ENCODE measurements at places on chromosomes 13 and 19. TPM values are rescaled to one million over a fixed set of nuclear protein-coding genes. Genes with fewer than 3 reads are reported as not detected.

- H3K27ac ChIP-seq, result no peak overlapping the region
- no peaks in the 10 kb centered on the region for H3K36me3 ChIP-seq
- DNase-seq, result peak; percentile 76
- H3K27me3 ChIP-seq, result peaks cover 10% of the 10 kb centered on the region
- H3K4me3 ChIP-seq, result no peak overlapping the region
Observed at GRCh38 chr19:48745208-48745995, 1.3 kb downstream of the IZUMO1 start.

- no peaks in the 10 kb centered on the region for H3K4me1 ChIP-seq
- no peak overlapping the region for H3K27ac ChIP-seq
- DNase-seq, result no peak
Observed at GRCh38 chr13:40518481-40518882, 148.0 kb downstream of the FOXO1 start.

GRCh38 chr19:1401138-1401888 lies at the start of gene GAMT:
Gene GAMT (minus strand): TSS chr19:1401542. CDS start chr19:1401476, 66 bp downstream.
- peaks cover 2% of the 10 kb centered on the region for H3K36me3 ChIP-seq
- peak within 1 kb of the TSS; percentile 86 for H3K4me3 ChIP-seq
- peak; percentile 42 for DNase-seq
- H3K27ac ChIP-seq, result peak within 1 kb of the TSS; percentile 67

DNA sequence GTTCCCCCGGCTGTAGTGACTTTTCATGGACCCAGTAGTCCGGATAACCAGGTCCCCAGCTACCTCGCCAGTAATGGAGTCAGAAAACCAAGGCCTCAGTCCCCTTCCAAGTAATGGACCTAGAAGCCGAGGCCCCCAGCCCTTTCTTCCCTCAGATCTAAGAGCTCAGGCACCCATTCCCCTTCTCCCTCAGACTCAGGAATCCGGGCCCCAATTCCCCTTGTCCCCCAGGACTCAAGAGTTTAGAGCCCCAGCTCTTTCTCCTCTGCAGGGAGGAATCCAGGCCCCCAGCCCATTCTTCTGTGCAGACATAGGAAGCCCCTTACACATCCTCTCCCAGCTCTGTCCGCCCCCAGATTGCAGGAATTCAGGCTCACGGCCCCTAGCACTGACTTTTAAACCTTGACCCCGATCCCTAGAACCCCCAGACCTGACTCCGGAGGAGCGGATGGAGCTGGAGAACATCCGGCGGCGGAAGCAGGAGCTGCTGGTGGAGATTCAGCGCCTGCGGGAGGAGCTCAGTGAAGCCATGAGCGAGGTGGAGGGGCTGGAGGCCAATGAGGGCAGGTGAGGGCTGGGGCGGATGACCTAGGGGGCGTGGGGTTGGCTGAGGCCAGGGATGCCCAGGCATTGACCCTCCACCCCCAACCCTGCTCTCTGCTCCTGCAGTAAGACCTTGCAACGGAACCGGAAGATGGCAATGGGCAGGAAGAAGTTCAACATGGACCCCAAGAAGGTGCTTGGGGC lies 938 bp downstream of the CYTH2 start:
- H3K27me3 ChIP-seq, result no peaks in the 10 kb centered on the region
- H3K27ac ChIP-seq, result peak overlapping the region; percentile 99
- no peak for DNase-seq
- peaks cover 5% of the 10 kb centered on the region for H3K4me1 ChIP-seq
- H3K36me3 ChIP-seq, result peaks cover 42% of the 10 kb centered on the region

- DNase-seq, result peak; percentile 40
- no peaks in the 10 kb centered on the region for H3K27me3 ChIP-seq
- no peak overlapping the region for H3K4me3 ChIP-seq
Observed at GRCh38 chr13:81487151-81487550, 1146.2 kb upstream of the SPRY2 start.

GRCh38 chr13:110308656-110309359 lies 1.7 kb downstream of the COL4A2 start:
- no peak for DNase-seq
- peaks cover 3% of the 10 kb centered on the region for H3K27me3 ChIP-seq
- peak overlapping the region; percentile 71 for H3K4me3 ChIP-seq
- H3K27ac ChIP-seq, result no peak overlapping the region
- no peaks in the 10 kb centered on the region for H3K36me3 ChIP-seq

DNA sequence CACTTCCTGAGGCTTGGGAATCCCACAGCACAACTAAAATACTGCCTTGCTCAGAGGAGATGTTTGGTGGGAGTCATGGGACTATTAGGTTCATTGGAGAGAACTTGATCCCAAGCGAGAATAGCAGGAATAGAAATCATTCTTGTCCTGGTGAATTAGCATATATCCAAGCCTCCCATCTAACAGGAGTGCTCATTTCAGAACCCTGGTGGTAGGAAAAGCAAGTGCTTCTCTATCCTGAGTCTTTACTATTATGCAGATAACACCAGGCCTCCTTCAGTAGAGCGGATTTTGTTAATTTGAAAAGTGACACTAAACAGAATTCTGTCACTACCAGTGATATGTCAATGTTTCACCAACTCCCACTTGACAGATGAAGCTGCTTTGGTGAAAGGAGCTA lies 199.5 kb downstream of the ATP8A2 start:
- no peaks in the 10 kb centered on the region for H3K36me3 ChIP-seq
- DNase-seq, result no peak
- H3K4me1 ChIP-seq, result no peaks in the 10 kb centered on the region
- H3K27ac ChIP-seq, result no peak overlapping the region
- H3K27me3 ChIP-seq, result no peaks in the 10 kb centered on the region
- H3K4me3 ChIP-seq, result no peak overlapping the region

DNA sequence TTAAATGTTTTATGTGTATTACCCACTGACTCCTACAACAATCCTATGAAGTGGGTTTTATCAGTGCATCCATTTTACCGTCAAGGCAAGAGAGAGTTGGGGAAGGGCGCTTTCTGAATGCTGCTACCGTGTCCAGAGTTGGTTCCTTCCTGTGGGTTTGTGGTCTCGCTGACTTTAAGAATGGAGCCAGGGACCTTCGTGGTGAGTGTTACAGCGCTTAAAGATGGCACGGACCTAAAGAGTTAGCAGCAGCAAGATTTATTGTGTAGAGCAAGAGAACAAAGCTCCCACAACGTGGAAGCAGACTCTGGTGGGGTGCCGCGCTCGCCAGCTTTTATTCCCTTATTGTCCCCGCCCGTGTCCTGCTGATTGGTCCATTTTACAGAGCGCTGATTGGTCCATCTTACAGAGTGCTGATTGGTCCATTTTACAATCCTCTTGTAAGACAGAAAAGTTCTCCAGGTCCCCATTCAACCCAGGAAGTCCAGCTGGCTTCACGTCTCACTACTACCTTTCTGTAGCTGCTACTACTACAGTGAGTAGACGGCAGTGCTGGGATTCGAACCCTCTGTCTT lies 6.1 kb downstream of the OSCAR start:
- H3K36me3 ChIP-seq, result no peaks in the 10 kb centered on the region
- no peak overlapping the region for H3K4me3 ChIP-seq
- no peak for DNase-seq
- H3K4me1 ChIP-seq, result no peaks in the 10 kb centered on the region

GRCh38 chr13:91278888-91279287 lies 68.6 kb upstream of the MIR17HG start:
- no peaks in the 10 kb centered on the region for H3K4me1 ChIP-seq
- no peaks in the 10 kb centered on the region for H3K27me3 ChIP-seq
- H3K36me3 ChIP-seq, result no peaks in the 10 kb centered on the region
- H3K27ac ChIP-seq, result no peak overlapping the region
- no peak overlapping the region for H3K4me3 ChIP-seq
- DNase-seq, result no peak

DNA sequence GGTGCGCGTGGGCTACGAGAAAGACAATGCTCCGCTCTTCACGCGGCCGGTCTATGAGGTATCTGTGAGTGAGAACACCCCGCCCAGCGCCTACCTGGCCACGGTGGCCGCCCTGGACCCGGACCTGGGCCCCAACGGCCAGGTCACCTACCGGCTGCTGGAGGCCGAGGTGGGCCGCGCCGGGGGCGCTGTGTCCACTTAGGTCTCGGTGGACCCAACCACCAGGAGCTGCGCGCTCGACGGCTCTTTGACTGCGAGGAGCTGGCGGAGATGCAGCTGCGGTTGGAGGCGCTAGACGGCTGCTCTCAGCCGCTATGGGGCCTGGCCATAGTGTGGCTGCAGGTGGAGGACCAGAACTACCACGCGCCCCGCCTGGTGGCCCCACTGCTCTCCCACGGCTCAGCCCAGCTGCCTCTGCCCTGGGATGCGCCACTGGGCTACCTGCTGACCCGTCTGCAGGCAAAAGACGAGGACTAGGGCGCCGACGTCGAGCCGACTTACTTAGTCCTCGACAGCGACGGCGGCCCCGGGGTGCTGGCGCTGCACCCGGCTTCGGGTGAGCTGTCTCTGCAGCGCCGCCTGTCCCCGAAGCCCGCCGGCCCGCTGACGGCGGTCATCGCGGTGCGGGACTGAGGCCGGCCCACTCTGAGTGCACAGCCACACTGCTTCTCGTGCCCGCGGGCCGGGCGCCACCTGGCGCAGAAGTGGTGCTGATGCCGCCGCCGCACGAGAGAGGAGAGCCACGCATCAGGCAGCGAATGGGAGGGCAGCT lies 173.0 kb downstream of the OLFM4 start:
- no peaks in the 10 kb centered on the region for H3K36me3 ChIP-seq
- DNase-seq, result peak; percentile 53
- H3K27me3 ChIP-seq, result peaks cover 13% of the 10 kb centered on the region
- H3K4me3 ChIP-seq, result no peak overlapping the region
- H3K27ac ChIP-seq, result no peak overlapping the region

DNA sequence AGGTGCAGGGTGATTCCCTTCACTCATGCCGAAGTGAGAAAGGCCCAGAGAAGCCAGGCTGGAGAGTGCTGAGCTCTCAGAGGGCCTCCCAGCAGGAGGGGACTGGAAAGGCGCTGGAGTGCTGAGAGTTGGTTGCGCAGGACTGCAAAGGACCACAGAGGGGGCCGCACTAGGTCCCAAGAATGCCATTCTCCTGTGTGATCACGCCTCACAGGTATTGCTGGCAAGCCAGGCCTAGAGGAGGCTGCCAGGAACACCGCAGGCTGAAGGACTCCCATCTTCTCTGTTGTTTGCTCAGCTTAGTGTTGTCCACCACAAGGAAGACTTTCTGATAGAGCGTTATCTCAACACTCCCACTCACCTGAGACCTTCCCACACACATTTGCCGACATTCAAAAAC lies 165.0 kb downstream of the FGF14 start:
- no peak overlapping the region for H3K27ac ChIP-seq
- no peak overlapping the region for H3K4me3 ChIP-seq
- no peak for DNase-seq
- H3K4me1 ChIP-seq, result no peaks in the 10 kb centered on the region

GRCh38 chr13:24005755-24006281 lies 108.5 kb upstream of the C1QTNF9B start:
- no peaks in the 10 kb centered on the region for H3K27me3 ChIP-seq
- H3K27ac ChIP-seq, result no peak overlapping the region
- no peak for DNase-seq
- H3K4me1 ChIP-seq, result peaks cover 22% of the 10 kb centered on the region

- H3K4me3 ChIP-seq, result no peak overlapping the region
- no peaks in the 10 kb centered on the region for H3K27me3 ChIP-seq
- DNase-seq, result no peak
- H3K27ac ChIP-seq, result no peak overlapping the region
- no peaks in the 10 kb centered on the region for H3K36me3 ChIP-seq
Observed at GRCh38 chr19:15680478-15681322, 7.8 kb downstream of the CYP4F12 start.

- DNase-seq, result no peak
- no peaks in the 10 kb centered on the region for H3K36me3 ChIP-seq
- H3K27ac ChIP-seq, result no peak overlapping the region
- H3K4me1 ChIP-seq, result no peaks in the 10 kb centered on the region
- H3K27me3 ChIP-seq, result no peaks in the 10 kb centered on the region
- H3K4me3 ChIP-seq, result no peak overlapping the region
Observed at GRCh38 chr13:95560387-95560786, 7.9 kb downstream of the CLDN10 start.

- no peak overlapping the region for H3K4me3 ChIP-seq
- H3K4me1 ChIP-seq, result no peaks in the 10 kb centered on the region
- no peaks in the 10 kb centered on the region for H3K36me3 ChIP-seq
- H3K27me3 ChIP-seq, result no peaks in the 10 kb centered on the region
- no peak overlapping the region for H3K27ac ChIP-seq
Observed at GRCh38 chr13:79044415-79044814, 361.6 kb downstream of the RBM26 start.

GRCh38 chr13:25217023-25217885 lies 45.2 kb upstream of the AMER2 start:
- no peak overlapping the region for H3K4me3 ChIP-seq
- H3K27ac ChIP-seq, result no peak overlapping the region
- no peaks in the 10 kb centered on the region for H3K36me3 ChIP-seq
- H3K4me1 ChIP-seq, result no peaks in the 10 kb centered on the region

- no peak for DNase-seq
- peaks cover 9% of the 10 kb centered on the region for H3K27me3 ChIP-seq
- H3K27ac ChIP-seq, result no peak overlapping the region
- no peaks in the 10 kb centered on the region for H3K36me3 ChIP-seq
Observed at GRCh38 chr19:50978772-50979390, 4.8 kb downstream of the KLK7 start.

DNA sequence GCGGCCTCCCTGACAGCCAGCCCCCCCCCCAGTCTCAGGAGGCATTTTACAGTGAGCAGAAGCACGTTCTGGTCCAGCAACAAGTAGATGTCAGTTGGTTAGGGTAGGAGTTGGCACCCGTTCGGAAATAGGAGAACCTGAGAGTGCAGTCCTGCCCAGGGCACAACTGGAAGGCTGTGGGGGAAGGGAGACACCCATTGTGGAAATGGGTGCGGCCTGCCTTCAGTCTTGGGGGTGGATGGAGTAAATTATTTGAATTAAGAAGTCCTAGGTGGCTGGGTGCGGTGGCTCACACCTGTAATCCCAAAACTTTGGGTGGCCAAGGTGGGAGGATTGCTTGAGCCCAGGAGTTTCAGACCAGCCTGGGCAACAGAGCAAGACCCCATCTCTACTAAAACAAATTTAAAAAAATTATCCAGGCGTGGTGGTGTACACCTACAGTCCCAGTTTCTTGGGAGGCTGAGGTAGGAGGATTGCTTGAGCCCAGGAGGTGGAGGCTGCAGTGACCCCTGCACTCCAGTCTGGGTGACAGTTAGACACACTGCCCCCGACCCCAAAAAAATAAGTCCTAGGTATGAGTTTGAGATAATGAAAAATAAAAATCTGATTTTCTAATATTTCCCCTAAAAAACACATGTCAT lies 1.2 kb downstream of the CIRBP start:
- H3K36me3 ChIP-seq, result peaks cover 42% of the 10 kb centered on the region
- no peak for DNase-seq
- H3K4me3 ChIP-seq, result peak overlapping the region; percentile 86
- peaks cover 46% of the 10 kb centered on the region for H3K4me1 ChIP-seq
- H3K27me3 ChIP-seq, result no peaks in the 10 kb centered on the region

The ERCC5 gene
- total RNA-seq, result 84.3 TPM

The PCSK4 gene
- 11.2 TPM for total RNA-seq

The PTGIR gene
- 0.35 TPM for total RNA-seq

The WASF3 gene
- 30.2 TPM for total RNA-seq

The PTPRS gene
- 247 TPM for total RNA-seq

The MFSD12 gene
- total RNA-seq, result 110 TPM

The KIR3DL2 gene
- not detected for total RNA-seq

The ZNF675 gene
- 13.9 TPM for total RNA-seq

The SOX1 gene
- total RNA-seq, result not detected

The TMEM221 gene
- total RNA-seq, result 3.2 TPM

The PRR20E gene
- total RNA-seq, result not detected

The FSD1 gene
- 24.7 TPM for total RNA-seq
